Heart left ventricle (tissue), 16 donors: ENCODE measurements at places on chromosomes 5 and 9. TPM values are rescaled to one million over a fixed set of nuclear protein-coding genes. Genes with fewer than 3 reads are reported as not detected.

Gene LAMC3
- 0.52 TPM for total RNA-seq

Gene CDC25C
- total RNA-seq, result not detected

Gene SMIM33
- total RNA-seq, result not detected

Gene LHFPL2
- total RNA-seq, result 7.6 TPM

Gene SPINK6
- total RNA-seq, result not detected

Gene UNC5A
- total RNA-seq, result not detected

Gene PKD2L2
- total RNA-seq, result 0.49 TPM

Gene CDH18
- total RNA-seq, result not detected

Gene BNC2
- 11.4 TPM for total RNA-seq

Gene DMRT3
- 0.15 TPM for total RNA-seq

Gene ANXA2R
- 1.7 TPM for total RNA-seq

Gene GPRIN1
- total RNA-seq, result 0.70 TPM

Gene FABP6
- 2.3 TPM for total RNA-seq

Gene MELK
- 0.31 TPM for total RNA-seq

Gene TMEM174
- not detected for total RNA-seq

Gene RORB
- 4.1 TPM for total RNA-seq

Gene SLC34A3
- not detected for total RNA-seq

Gene ABO
- 1.8 TPM for total RNA-seq

Gene TEK
- 19.0 TPM for total RNA-seq
